ENCODE measurements at places on chromosomes 7 and 10.
A peak's percentile ranks its signal among the peaks of the same experiment; 100 is the strongest.

DNA sequence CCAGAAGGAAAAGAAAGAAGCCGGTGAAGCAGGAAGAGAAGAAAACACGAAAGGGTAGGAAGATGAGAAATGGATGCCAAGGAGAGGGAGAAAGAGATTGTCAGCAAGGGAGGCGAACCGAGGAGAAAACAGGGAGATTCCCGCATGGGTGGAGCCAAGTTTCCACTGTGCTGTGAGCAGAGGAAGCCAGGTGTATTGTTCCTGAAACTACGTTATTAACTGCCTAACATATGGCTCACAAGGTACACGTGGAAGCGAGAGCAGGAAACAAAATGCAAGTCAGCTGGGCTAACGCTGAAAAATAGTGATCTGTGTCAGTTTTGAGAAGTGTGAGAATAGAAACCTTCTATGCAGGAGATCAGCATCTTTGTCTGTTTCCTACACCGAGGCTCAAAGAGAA, 20.4 kb upstream of the HIPK2 start:
- DNase-seq: no peak

GRCh38 chr10:131402771-131403650, 91.5 kb upstream of the TCERG1L start:
- DNase-seq: no peak

- no peak for DNase-seq
Observed at GRCh38 chr10:127972751-127973357, 66.0 kb downstream of the PTPRE start.

DNA sequence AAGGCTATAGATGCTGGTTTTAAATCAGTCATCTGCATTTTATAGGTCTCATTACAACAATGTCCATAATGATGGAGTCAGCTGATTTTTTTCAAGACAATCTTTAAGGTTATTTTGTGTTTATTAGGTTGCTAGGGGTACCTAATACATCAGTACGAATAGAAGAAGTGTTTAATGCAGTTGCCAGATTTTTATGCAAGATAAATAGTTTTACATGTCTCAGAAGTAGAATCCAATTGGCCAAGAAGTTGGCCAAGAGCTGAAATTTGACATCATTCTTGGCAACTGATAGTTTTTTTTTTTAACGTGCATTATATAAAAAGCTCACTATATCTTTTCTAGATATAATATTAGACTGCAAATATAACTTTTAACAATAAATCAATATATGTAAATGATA, 208.5 kb downstream of the TRIL start:
- no peak for DNase-seq

DNA sequence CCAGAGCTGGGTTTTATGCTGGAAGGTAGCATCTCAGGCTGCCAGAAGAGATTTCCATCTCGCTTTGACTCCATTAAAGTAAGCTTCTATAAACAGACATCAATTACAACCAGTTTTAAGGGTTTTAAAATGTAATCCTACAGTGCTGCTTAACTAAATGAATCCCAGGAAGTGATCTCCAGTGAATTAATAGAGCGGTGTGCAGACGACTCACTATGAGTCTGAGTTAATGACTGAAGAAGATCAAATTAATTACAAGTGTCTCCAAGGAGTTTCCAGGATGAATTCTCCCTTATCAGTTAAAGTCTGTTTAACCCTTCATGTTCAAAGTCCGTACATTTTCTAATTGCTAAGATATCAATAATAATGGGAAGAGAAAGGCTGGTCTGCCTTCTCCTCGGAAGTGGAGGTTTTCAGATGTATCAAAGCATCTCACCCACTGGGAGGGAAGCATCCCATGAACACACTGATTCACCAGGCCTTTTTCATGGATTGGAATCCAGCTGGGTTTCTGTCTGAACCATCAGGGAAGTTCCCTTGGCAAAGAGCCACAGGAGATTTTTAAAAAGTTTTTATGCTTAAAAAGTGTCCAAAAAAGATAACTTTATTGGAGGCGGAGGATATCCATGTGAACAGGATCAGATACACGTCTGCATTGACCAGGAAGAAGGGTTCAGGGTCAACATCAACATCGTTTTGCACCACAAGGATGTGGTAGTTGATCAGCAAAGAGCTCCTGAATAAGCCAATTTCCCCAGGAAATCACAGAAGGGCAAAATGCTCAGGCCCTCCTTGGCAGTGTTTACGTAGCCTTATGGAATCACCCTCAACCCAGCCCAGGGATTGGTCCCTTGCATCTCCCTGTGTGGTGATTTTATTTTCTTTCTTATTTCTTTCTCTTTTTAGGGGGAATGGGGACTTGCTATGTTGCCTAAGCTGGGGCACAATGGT, 288.2 kb downstream of the POU6F2 start:
- DNase-seq: no peak

DNA sequence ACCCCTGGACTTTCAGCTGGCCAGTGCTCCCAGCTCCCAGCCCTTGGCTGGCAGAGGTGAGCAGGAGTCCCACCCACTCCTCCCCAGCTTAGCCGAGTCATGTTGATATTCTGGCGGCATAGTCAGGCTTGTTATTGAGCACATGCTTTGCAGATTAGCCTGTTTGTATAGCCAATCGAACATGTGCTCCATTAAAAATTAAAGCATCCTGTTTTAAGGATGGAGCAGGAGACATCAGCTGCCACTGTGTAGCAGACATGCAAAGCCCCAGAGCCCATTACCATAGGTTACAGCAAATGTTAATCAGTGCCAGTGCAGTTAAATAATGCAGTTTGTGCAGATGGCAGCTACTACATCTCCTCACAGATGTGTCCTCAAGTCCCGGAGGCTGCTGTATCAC, 574.6 kb upstream of the GALNT17 start:
- DNase-seq: no peak

- DNase-seq: peak; percentile 28
Observed at GRCh38 chr7:93148144-93148543, at the start of gene SAMD9L. SAMD9L (minus strand) TSS chr7:93148385; CDS start chr7:93135971, 12,414 bp downstream.

DNA sequence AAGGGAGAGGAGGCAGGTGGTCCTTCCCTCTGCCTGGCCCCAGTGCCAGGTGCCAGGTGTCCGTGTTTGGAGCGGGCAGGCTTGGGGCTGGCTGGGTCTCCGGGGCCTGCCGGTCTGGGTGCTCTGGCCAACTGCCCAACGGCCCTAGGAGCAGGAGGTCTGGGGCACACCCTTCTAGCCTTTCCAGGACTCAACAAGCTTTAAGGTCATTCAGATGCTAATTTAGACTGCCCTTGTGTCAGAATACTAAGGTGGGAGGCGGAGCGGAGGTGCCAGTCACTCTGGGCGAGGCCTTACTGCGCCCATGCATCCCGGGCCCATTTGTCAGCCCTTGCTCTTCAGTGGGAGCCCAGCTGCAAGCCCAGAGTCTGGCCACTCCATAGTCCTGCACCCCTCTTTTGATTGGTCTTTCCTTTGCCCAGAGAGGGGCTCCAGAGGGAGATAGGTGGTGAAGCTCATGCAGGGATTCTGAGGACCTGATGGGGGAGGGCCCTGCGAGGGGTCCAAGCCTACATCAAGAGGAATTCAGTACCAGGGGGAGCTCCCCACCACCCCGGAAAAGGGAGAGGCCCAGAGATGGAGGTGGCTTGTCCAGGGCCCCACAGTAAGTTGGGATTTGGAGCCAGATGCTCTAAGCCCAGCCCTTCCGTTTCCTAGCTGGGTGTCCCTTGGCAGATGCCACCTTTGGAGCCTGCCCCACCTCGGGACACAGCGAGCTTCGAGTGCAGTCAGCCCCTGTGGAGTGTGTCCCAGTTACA, 1.3 kb downstream of the PGAM2 start:
- no peak for DNase-seq

GRCh38 chr10:54905578-54906192, 104.7 kb upstream of the PCDH15 start:
- DNase-seq: no peak

- no peak for DNase-seq
Observed at GRCh38 chr10:22702348-22702747, 12.0 kb downstream of the PIP4K2A start.

GRCh38 chr10:15168291-15168785, at the start of gene NMT2:
NMT2 (minus strand) TSS chr10:15168693; CDS start chr10:15168612, 81 bp downstream.
- peak; percentile 86 for DNase-seq

GRCh38 chr10:31341552-31341951, 22.5 kb downstream of the ZEB1 start:
- DNase-seq: no peak

DNA sequence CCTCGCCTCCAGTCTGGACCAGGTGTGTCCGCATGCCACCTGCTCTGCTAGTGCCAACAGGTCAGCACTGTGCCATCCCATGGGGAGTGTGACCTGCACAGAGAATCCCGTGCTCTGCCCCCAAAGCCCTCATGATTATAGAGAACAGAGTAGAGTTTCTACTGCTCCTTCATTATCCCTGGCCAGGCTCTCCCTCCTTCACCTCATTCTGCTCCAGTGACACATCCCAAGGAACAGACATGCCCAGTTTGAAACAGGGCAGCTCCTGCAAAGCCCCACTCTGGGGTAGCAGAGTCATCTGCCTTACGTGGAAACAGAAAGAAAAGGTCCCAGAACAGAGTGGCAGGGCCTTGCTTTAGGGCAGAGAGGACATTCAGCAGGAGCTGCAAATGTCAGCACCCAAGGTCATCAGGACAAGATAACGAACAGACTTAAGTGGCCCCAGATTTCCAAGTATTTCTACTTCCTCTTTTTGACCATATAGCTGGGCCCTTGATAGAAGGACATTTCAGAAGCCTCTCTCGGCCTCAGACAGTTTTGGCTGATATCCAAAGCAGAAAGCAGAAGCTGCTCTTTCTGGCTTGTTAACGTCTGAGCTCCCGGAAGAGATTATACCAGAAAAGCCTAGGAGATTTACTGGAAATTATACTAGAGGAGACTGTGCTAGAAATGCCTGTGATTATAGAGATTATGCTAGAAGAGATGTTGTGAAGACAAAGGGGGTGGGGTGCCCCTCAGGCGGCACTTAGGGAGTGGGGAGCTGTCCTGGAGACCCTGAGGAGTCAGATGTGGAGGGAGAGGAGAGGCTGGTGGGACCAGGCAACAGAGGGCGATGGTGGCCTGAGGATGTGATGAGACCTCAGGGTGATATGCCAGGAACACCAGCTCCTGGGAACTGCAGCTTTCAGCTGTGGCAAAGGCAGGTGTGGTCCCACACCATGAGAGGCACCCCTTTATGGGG, 12.6 kb downstream of the TMEM176B start:
- no peak for DNase-seq

DNA sequence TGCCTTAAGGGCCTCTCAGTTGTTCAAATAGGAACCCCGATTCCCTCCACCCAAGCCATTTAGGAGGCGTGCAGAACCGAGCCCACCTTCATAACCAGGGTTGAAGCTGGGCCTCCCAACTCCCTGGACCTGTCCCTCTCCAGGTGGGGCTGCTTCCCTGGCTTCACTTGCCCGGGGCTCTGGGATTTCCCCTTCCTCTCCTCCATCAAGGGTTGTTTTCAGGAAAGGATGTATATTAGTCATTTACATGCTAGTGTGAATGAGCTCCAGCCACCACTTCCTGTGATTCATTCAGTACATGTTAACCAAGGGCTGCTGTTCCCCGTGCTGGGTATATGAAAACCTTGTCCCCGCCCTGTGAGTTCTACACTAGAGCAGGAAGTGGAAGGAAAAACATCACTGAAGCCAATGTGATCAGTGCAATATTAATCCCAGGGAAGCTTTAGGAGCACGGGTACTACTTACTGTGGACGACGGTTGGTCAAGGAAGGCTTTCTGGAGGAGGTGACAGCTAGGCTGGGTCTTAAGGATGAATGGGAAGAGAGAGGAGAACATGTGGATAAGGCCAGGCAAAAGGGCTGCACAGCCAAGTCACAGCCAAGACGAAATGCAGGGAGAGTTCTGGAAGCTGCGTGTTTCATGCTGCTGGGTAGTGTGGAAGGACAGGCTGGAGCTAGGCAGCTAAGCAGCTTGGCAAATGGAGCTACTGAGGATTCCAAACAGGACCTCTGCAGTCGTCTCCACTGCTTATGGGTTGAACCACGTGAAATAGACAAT, 150.1 kb upstream of the SHH start:
- no peak for DNase-seq

GRCh38 chr7:41685684-41686083, 17.2 kb downstream of the INHBA start:
- DNase-seq: no peak

DNA sequence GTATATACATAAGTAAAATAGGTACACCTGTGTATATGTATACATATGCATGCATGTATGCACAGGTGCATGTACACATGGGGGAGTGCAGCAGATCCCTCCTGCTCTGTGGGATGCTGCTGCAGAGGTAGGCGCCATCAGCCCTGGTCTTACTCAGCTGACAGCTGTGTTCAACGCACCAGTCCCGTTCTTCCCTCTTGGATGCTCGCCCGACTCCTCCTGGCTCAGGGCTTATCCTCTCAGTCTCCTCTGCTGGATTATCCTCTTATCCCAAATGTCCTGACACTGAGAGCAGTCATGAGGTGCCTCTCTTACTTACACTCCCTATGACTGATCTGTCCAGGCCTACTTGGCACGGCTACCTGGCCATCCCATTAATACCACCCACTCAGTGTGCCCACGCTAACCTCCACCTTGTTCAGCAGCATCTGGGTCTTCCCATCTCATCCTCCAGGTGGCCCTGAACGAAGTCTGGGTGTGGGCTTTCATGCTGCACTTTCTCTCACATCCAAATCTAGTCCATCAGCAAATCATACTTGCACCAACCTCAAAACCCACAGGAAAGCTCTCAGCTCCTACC, 357.1 kb downstream of the TCERG1L start:
- no peak for DNase-seq

- DNase-seq: no peak
Observed at GRCh38 chr7:88115258-88115796, 104.5 kb downstream of the SRI start.

DNA sequence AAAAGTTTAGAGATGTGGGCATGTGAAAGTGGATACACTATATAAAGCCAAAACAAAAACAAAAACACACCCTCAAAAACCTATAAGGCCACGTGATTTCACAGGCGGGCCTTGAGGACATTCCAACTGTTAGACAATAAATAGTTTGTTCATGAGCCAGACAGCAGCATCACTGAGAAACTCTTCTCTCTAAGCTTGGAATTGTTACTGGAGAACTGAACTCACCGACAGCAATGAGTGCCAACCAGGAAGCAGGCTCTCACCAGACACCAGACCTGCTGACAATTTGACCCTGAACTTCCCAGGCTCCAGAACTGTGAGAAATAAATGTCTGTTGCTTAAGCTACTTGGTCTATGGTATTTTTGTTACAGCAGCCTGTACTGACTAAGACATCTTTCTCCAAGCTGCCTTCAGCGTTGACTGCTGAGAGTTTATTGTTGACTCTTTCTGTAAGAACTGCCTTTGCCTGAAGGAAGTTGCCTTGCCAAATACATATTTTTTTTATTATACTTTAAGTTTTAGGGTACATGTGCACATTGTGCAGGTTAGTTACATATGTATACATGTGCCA, 107.5 kb downstream of the EPDR1 start:
- no peak for DNase-seq

GRCh38 chr7:25863005-25863728, 288.8 kb upstream of the NFE2L3 start:
- no peak for DNase-seq

- DNase-seq: no peak
Observed at GRCh38 chr7:47803025-47803424, 145.2 kb downstream of the PKD1L1 start.

- DNase-seq: no peak
Observed at GRCh38 chr10:33481184-33481583, 146.7 kb upstream of the NRP1 start.
